Activated CD8-positive, alpha-beta memory T cell treated with anti-CD3 and anti-CD28 coated beads, Interleukin-2, amount 10 ng/mL, durations not matched to agents 7 days and 5 days (primary cell): ENCODE measurements at places on chromosomes 12 and 14.

GRCh38 chr12:62739266-62740015 is 195.5 kb downstream of the PPM1H start:
- no peak for DNase-seq

DNA sequence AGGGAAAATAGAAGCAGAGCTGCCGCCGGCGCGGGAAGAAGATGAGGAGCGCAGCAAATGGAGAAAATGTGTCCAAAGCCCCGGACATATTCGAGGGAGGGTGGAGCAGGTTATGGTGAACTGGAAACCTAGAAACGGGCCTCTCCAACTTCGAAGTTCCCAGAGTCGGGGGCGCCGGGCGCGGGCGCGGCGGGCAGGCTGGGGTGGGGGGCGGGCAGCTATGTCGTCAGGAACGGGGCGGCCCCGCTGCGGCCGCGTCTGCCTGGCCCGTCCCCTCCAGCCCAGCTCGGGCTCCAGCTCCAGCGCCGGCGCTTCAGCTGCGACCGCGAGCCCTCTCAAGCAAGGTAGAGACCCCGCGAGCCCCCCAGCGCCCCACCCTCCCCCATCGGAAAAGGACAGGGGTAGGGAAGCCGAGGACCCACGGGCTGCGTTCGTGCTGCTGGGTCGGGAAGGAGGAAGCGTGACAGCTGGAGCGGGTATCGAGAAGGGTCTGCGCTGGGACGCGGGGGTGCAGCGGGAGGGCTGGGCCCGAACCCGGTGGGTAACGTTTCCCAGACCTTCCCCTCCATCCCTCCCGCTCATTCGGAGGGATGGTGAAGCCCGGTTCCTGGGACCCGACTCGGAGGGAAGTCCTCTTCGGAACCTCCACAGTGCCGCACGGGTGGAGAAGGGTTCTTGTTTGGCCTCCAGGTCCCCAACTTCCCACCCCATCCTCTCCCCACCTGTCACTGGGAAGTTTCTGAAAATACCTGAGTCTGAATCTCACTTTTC is 1.0 kb downstream of the DGKA start:
- DNase-seq = peak; percentile 62

- no peak for DNase-seq
These were observed 463.0 kb downstream of the AACS start for GRCh38 chr12:125528281-125528680.

DNA sequence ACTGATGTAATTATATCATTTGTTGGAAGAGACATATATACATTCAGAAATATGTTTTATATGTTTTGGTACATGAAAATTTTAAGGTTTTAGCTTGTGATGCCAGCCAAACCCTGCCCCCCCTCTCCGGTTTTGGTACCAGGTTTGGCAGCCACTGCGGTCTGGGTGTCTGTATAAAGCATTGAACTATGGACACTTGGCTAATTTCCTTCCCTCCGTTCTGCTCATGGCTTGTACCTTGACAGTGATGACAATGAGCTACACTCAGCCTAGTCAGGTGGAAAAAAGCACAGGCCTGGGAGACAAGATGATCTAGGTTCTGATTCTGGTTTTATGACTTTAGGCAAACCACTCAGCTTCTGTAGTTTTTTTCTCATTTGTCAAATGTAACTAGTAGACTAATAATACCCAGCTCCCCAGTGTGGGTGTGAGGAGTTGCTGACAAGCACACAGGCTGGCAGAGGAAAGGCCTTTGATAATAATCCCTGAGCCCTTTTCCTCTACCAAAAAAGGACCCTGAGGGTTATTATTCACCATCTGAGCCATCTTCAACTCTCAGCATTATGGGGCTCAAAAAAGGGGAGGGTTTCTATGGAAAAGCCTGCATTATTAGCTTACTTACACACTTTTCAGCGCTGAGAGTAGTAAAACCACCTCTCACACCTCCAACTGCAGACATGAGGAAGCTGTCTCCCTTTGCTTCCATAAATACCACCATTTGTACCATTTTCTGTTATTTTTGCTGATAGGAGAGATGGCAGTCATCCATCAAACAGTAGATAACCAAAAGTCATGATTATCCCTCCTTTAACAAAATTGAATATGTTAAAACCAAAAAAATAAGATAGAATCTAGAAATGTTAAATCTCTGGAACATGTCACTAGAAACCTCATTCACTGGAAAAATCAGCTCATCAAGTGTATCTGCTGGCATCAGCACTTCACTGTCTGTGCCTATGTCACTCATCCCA is 76.3 kb upstream of the PSMC1 start:
- no peak for DNase-seq

GRCh38 chr12:107243341-107243740 is 150.0 kb upstream of the CRY1 start:
- no peak for DNase-seq

DNA sequence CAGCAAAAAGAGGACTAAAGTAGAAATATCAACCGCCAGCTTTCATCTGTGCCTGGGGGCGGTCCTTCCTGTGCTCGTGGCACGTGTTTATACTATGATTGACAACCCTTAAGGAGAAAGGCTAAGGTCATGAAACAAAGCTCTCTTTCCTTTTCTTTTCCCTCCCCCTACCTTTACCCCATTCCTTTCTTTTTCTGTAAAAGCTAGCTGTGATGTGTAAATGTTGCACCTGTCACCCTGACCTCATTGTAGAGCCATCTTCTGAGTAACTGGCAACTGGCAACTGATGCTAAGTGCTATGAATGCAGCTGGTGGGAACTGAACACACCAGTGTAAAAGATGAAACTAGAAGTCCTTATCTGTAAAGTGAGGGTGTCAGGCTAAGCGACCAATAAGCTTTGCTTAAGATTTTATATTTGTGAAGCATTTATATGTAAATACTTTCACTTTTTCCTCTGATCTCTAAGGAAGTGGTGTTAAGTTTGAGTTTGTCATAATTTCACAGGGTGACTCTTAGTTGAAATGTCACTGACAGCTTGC is 102.8 kb upstream of the BCAT1 start:
- peak; percentile 73 for DNase-seq

DNA sequence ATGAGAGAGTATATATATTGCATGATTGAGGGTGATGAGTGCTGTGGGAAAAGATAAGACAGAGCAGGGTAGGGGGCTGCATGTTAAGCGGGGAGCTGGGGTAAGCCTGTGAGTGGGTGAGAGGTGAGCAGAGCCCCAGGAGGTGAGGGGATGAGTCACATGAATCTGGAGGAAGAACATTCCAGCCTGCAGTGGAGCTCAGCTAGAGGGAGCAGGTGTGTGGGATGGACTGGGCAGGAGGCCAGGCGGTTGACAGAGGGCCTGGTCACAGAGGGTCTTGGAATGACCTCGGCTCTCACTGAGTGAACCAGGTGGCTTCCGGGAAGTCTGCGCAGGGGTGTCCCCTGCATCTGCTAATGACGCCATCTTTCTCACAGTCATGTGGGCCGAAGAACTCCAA is 44.4 kb downstream of the GIT2 start:
- DNase-seq = no peak

DNA sequence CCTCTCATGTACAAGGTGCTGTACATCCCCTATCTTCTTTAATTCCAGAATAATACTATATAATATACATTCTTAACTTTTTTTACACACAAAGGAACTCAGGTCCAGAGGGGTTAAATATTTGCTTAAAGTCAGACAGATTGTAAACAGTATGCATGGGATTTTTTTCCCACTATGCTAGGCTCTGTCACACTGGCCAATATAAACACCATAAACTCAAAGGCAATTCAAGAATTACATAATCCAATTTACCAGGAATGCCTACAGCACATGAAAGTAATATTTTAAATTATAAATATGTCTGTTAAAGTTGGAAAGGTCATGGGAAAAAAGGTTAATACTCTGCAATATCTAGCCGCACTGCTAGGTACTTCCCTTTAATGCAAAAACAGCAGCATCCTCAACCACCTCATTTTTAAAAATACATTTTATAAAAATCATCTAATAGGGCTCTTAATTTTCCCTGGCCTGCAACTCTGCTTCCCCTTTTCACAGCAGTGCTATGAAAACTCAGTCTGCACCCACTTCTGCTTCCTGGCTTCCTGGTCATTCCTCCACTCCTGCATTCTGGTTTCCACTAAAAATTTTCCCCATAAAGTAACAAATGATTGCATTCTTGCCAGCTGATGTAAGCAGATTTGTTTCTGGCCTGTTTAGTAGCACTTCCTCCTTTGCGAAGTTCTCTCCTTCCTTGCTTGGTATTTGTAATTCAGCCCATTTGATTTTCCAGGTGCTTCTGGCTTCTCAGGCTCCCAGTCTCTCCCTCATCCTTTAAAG is 128.1 kb downstream of the ITPR2 start:
- DNase-seq = no peak

DNA sequence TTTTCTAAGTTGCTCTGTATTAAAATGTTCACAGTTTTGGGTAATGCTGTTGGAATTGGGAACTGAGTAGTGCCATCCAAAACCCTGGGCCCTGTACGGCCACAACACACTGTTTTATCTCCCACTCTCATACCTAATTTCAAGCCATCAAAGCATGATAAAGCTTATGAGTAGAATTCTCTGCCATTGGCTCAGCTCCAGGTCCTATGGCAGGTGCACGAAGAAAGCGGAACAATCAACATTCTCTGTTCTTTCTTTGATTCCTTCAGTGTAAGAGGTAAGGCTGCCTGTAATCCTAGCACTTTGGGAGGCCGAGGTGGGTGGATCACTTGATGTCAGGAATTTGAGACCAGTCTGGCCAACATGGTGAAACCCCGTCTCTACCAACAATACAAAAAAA is 394.9 kb downstream of the CCDC91 start:
- no peak for DNase-seq

- no peak for DNase-seq
These were observed 84.1 kb upstream of the MED13L start for GRCh38 chr12:116361414-116362223.

- no peak for DNase-seq
These were observed 900.9 kb downstream of the BCL11B start for GRCh38 chr14:98371141-98371540.

- DNase-seq = no peak
These were observed 359.8 kb downstream of the APAF1 start for GRCh38 chr12:99004799-99005466.

DNA sequence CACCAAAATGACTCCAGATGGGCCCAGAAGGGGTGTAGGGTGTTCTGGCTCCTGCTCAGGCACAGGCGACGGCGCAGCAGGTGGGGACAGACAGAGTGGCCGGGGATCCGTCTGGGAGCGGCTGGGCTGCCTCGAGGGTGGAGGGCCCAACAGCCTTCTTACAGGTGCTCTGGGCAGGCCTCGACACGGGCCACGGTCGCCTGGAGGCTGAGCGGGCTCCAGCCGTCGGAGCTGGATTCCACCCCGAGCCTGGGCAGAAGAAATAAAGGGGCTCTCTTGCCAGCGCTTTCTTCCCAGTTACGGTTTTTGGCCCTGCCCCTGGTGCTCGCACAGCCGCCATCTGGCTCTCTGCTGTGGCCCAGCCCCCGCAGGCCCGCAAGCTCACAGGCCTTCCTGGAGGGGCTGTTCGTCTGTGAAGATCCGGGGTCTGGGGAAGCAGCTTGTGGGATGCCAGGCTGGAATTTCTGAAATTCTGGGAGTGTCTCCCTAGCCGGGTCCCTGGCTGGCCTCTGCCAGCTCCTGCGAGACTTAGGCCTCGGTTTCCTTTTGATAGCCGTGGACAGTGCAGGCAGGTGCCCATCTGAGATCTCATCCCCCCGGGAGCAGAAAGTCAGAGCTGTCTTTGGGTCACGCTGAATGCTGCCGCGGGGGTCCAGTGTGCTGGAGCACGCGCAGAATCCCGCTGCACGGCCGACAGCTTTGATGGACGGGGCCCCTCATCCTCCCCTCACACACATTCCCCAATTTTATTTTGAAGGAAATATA is 122.7 kb downstream of the PAPOLA start:
- no peak for DNase-seq

GRCh38 chr14:95346820-95347219 is 27.1 kb upstream of the CLMN start:
- DNase-seq = no peak

GRCh38 chr12:52254965-52255751 is 19.3 kb upstream of the KRT86 start:
- no peak for DNase-seq

DNA sequence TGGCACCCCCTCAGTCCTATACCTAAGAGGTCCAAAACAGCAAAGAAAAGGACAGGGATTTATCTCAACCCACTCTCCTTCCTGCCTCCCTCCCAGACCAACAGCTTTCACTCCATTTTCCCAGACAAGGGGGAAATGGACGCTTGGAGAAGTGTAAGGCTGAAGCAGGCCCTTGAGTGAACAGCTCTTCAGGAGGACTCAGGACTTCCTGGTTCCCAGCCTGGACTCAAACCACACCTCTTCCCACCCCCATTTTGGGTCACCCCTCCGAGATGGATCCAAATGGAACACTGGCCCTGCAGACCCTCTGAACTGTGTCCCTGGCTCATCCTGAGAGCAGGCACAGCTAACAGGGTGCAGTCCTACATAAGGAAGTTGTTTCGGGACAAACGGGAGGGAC is 2.7 kb downstream of the KMT2D start:
- DNase-seq = no peak

DNA sequence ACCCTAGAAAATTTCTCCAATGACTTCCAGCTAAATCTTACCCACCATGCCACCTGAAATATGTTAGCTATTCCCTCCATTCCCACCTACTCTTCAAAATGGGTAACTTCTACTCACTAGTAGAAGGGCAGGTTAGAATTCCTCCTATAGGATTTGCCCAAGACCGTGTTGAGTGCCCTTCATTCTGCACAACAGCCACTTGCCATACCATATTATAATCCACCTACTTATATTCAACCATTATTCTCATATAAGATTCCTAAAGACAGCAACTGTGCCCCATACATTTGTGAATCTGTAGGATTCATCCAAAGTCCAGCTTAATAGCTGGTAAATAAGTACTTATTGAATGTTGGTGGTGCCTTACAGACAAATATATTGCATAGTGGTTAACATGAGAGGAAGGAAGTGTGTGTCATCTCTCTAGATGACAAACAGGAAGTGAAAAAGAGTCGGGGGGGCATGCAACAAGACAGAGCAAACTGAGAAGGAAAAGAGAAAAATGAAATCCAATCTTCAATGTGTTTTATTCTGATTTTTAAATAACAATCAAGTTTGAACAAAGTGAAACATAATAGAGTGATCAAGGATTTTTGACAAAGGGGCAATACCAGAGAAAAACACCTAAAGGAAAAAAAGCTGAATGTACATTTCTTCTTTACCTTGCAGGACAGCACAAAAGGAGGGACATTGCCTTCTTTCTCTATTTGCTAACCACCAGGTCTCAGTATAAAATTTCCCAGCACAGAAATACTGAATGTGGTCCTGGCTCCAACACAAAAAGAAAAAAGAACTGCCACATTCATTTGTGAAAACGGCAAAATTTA is 389.3 kb upstream of the USP15 start:
- no peak for DNase-seq

- no peak for DNase-seq
These were observed 502 bp downstream of the SMARCD1 start for GRCh38 chr12:50085615-50086072.

GRCh38 chr12:47850153-47851084 is 30.7 kb upstream of the HDAC7 start:
- DNase-seq = no peak

- no peak for DNase-seq
These were observed 2.5 kb downstream of the COL2A1 start for GRCh38 chr12:48001505-48002413.

- no peak for DNase-seq
These were observed 12.8 kb upstream of the PALS1 start for GRCh38 chr14:67228325-67228984.
